ENCODE measurements at places on chromosomes 5 and 9.

- DNase-seq = no peak
Observed at GRCh38 chr5:170365011-170365410, 24.2 kb downstream of the KCNMB1 start.

DNA sequence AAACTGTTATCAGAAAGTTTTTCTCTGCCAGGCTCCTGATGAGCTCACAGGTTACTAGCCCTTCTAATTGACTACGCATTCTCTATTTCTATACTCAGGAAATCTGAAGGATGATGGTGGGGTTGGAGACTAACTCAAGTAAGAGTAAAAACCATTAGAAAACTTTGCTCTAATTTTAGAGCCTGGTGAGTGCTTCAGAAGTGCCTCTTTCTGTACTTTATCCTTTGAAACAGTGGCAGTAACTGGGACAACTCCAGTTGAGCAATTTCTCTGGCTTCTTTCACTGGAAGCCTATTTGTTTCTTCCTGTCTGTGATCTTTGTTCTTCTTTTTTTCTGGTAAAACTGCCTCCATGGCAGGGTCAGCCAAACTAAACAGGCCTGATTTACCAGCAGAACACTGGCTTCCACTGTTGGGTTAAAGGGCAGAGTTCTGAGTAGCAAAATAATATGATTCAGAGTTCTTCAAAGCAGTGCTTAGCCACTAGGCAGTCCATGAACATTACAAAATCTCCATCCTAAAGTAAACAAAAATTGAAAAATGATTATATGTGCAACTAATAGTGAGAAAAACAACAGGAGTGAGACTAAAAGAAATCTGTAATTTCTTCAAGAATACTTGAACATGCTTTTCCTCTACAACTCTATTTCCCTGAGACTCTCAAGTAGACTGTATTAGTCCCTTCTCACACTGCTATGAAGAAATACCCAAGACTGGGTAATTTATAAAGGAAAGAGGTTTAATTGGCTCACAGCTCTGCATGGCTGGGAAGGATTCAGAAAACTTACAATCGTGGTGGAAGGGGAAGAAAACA lies 79.8 kb downstream of the MROH2B start:
- DNase-seq = no peak

- DNase-seq = no peak
Observed at GRCh38 chr5:134245692-134246091, 19.8 kb upstream of the PPP2CA start.

DNA sequence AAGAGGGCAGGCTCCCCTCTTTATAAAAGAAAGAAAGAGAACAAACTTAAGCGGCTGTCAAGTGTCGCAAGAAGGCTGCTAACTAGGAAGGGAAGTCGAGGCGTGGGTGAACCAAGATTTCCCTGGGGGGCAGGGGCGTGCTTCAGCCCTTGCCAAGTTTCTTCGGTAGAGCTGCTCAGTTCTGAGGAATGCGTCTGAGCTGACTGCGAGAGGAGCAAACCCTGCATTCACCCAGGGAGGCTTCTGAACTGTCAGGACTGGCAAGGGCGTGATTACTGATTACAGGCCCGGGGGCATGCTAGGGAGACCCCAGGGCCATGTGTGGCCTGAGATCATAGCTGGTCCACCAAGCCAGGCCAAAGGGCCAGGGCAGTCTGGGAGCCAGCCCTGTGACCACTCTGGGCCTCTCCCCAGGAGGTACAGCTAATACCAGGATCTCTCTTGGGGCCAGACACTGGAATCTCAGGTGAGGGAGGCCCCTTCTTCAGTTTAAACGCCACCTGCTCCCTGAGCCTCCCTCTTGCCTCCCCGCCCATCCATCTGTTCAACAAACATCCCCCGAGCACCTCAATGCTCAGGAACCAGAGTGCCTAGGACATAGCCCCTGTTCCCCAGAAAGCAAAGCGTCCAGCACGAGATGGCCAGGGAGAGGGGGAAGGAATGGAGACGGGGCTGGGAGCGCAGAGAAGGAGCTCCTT lies 30.9 kb downstream of the SARDH start:
- DNase-seq = no peak

DNA sequence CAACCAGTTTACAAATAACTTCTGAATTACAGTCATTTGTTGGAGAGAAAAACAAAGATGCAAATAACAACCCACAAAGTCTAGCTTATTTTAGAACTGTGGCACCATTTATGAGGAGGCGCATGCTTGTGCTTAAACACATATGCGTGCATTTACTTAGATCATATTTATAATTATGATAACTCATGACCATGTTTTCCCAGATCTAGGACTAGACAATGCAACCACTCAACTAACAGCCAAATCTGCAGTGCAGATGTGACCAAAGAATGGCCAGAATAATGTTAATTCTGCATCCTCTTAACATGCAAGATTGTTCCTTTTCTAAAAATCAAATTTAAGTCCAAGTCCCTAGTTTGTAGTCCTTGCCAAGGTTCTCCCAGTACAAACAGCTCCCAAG lies 167.3 kb upstream of the FST start:
- no peak for DNase-seq

- no peak for DNase-seq
Observed at GRCh38 chr5:157923765-157924164, 64.8 kb upstream of the CLINT1 start.

GRCh38 chr9:32200896-32201295 lies 183.5 kb upstream of the ACO1 start:
- DNase-seq = no peak

- DNase-seq = no peak
Observed at GRCh38 chr9:121326130-121326838, 43.8 kb downstream of the STOM start.

DNA sequence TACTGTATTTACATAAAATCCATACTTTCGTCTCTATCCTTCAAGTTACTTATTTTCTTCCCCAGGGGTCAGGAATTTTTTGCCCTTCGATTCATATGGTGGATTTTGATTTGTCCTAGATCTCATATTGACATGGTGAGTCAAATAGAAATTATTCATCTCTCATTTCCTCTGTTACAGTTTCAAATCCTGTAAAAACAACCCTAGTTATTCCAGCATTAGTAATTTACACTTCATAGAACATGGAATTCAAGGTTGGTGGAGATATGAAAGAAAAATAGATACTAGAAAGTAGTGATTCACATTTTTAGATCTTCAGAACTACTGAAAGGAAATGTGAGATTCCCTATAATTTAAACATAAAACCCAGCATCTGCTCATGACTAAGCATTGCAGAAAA lies 1331.0 kb upstream of the CDH9 start:
- no peak for DNase-seq

DNA sequence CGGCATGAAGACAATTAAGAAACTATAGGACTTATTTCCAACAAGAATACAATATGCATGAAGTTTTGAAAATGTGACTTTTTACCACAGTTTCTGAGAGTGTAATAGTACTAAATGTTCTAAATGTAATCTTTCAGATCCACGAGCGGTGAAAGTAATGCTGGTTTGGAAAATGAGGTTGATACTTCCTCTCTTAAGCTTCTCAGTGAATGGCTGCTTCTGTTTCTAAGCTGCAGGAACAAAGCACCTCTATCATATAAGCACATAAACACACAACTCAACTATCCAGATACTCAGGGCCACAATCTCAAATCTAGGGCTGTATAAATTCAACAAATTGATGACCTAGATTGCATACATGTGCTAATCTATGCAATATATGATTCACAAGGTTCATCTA lies 78.3 kb downstream of the LIFR start:
- no peak for DNase-seq

DNA sequence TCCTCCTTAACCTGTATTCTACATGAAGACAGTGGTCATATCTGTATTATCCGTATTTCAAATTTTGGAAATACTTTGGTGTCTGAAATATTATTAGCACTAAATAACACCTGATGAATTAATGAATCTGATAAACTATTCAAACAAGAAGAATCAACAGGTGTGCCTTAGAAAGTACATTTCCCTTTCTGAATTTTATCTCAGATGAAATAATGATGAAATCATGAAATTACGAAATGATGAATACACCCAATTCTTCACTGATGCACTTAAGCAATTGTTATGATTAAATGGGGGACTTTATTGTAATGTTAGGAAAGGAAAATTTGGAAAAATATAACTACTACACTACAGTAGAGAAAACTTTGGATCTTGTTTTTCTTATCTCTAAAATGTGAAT lies 313.6 kb downstream of the HCN1 start:
- no peak for DNase-seq

GRCh38 chr5:68216245-68217046 lies 890 bp downstream of the PIK3R1 start:
- peak; percentile 36 for DNase-seq

- no peak for DNase-seq
Observed at GRCh38 chr5:109354761-109355160, 55.0 kb downstream of the PJA2 start.

DNA sequence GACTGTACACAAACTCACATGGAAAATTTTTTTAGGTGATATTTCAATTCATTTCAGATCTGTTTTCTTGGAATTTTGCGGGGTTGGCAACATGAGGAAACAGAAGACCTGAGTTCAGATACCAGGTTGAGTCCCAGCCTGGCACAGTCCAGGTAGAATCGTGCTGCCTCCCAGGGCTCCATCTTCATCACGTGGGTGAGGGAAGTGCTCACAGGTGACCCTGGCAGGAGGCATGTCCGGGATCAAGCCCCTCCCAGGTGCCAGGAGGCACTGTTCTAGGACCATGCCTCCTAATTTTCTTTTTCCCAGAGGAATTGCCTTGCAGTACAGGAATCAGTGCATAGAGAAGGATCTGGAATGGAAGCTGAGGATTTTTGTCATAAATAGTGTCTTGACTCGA lies 318.3 kb upstream of the IRX4 start:
- no peak for DNase-seq
